Fibroblast of villous mesenchyme (primary cell): ENCODE measurements at places on chromosomes 1 and 21. TPM values are rescaled to one million over a fixed set of nuclear protein-coding genes. Genes with fewer than 3 reads are reported as not detected.

Gene MIXL1
- total RNA-seq = 0.43 TPM in 1 of 2 replicates, not detected in the other

Gene FALEC
- 0.64 and 1.3 TPM in 2 replicates for total RNA-seq

Gene TRIM45
- 1.7 and 2.6 TPM in 2 replicates for total RNA-seq

Gene GSTM1
- total RNA-seq = 0.86 TPM in 1 of 2 replicates, not detected in the other

Gene TEKT2
- total RNA-seq = under 0.01 TPM in 1 of 2 replicates, not detected in the other

Gene FAM229A
- total RNA-seq = 1.3 TPM in 2 replicates
